ENCODE measurements at places on chromosomes 2 and 18.

GRCh38 chr2:143146815-143147530, 17.8 kb downstream of the ARHGAP15 start:
- no peak for DNase-seq

DNA sequence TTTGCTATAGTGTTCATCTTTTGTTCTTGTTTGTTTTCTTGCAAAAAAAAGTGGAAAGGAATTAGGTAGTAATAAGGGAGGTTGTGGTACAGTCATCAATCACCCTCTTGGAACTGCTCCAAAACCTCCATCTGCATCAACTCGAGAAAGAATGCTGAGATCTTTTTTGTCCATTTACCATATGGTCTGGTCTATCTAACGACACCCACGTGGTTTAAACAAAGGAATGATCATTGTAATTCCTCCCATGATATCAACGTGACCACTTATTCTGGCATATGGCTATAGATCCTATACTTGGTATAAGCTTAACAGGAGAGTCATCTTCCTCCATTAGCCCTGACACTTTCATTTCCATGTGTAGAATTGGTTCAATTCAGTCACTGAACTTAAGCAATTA, 1025.3 kb upstream of the NXPH2 start:
- DNase-seq: no peak

GRCh38 chr18:34799291-34799690, 89.2 kb downstream of the DTNA start:
- no peak for DNase-seq

GRCh38 chr2:29084554-29084953, 10.2 kb upstream of the PCARE start:
- DNase-seq: no peak

- DNase-seq: no peak
Observed at GRCh38 chr2:98479371-98479770, 34.7 kb downstream of the INPP4A start.

DNA sequence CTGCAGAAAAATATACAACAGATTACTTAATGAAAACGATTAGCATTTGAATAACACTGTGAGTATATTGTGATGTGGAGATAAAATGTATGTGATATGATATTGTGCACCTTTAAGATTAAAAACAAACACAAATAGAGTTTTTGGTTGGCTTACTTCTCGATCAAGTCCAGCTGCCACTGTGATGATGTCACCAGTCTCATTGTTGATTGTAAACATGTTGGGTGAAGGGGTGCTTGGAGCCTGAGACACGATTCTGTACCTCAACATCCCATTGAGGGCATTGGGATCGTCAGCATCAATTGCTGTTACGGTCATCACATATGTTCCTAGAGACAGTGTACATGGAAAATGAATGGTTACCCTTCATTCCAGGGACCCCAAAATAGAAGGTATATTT, 174.1 kb downstream of the CDH2 start:
- no peak for DNase-seq

DNA sequence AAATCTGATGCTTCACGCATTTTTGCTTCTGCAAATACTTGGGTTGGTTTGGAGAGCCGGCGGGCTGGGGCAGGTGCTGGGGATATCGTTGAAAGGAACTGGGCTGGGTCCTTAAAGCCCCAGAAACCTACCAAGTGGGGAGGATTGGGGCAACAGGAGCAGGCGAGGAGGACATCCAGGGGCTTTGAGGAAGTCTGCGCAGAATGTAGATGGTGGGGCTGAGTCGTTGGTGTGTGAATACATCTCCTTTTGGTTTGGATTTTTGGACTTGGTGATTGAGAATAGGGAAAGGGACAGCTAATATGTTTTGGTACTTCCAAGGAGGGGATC, 1.1 kb downstream of the DCC start:
- no peak for DNase-seq

GRCh38 chr2:85760371-85760770, 6.6 kb downstream of the ATOH8 start:
- DNase-seq: no peak

- no peak for DNase-seq
Observed at GRCh38 chr2:229410946-229411345, 139.9 kb upstream of the PID1 start.

GRCh38 chr18:63264871-63265270, 54.7 kb downstream of the BCL2 start:
- DNase-seq: no peak

DNA sequence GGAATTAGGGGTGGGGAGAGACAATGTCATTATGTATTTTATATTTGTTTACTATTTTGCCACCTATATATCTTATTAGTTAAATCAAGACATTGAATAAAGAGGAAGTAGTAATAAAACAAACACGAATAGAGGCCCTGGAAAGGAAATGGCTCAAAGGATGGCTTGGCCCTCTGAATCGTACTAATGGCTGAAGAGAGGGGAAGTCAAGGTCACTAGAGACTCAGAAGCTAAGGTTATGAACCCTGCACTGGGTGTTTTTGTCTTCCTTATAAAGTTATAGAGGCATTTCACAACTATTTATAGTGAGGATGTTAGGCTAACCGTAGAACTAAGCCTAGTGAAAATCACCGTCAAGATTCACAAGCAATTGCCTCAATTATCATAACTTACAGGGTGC, 685.9 kb downstream of the ARHGAP15 start:
- no peak for DNase-seq

GRCh38 chr2:157839162-157839801, 36.8 kb downstream of the ACVR1 start:
- DNase-seq: peak; percentile 86

GRCh38 chr2:42784204-42784880, 8.0 kb downstream of the HAAO start:
- DNase-seq: no peak

DNA sequence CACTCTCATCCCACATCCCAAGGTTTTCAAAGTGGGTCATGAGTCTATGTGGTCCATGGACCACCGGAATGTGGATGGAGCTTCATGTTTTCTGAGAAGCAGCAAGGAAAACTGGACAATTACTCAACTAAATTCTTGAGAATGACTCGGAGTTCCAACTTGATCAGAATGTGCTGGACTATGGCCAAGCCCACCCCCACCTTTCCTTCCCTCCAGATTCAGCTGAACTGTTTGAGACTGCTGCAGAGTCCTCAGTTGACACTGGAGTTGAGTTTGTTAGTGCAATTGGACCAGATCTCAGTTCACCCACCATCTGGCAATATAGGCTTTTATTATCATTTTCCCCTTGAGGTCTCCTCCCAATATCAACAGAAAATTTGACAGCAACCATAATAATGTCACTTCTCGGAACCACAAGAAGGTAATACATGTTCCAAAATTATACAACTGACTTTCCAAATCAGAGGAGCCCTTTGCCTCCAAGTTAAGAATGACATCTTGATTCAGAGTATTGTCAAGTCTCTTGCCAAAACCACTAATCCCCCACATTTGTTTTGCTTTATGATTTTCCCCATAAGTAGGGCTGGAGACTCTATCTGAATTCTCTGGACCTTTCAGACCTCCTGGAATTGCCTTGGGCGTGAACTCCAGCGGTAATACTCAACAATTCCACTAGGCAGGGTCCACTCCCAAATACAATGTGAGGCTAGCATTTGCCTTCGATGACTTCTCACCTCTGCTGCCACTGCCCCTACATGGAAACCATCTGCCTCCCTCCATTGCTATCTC, 8.8 kb downstream of the COL4A4 start:
- DNase-seq: no peak

GRCh38 chr2:72923833-72924352, 6.6 kb downstream of the EMX1 start:
- DNase-seq: no peak

DNA sequence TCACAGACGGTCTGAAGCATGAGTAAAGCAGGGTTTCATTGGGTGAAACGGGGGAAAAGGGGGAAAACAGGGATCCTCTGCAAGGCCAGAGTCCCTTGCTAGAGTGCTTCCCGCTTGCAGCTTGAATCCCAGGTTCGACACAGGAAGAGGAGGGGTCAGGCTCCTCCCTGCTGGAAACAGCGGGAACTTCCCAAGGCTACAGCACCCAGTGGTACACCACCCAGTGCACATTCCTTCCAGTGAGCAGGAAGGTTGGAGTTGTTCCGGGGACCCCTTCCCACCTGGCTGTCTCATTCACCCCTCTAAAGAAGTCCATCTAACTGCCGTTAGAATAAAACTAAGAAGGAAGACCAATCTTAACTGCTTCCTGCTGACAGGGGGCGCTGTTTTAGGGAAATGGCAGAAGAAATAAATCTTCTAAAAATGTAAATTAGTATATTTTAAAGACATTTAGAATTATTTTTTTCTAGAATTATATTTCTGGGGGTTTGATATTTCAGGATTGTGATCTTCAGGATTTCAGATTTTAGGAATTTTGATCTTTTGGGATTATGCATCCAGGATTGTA, 230.9 kb downstream of the RBM43 start:
- DNase-seq: no peak

DNA sequence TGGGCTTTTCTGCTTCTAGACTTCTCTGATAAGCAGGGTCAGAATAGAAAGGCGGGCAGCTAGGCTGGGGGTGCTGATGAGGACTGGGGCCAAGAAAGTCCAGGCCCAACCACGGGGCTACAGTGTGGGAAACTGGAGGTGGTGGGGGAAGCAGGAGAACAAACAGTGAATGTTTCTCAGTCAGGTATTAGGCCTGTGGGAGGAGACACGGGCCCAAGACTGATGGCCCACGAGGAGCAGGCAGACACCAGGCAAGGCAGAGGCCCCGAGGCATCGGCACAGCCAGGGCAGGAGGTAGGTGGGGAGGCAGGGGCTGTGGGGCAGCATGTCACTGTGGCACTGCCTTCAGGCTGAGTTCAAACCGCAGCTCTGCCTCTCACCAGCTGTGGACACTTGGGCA, 40.7 kb downstream of the KCNIP3 start:
- DNase-seq: no peak

GRCh38 chr2:3160751-3161330, 216.8 kb downstream of the EIPR1 start:
- no peak for DNase-seq

DNA sequence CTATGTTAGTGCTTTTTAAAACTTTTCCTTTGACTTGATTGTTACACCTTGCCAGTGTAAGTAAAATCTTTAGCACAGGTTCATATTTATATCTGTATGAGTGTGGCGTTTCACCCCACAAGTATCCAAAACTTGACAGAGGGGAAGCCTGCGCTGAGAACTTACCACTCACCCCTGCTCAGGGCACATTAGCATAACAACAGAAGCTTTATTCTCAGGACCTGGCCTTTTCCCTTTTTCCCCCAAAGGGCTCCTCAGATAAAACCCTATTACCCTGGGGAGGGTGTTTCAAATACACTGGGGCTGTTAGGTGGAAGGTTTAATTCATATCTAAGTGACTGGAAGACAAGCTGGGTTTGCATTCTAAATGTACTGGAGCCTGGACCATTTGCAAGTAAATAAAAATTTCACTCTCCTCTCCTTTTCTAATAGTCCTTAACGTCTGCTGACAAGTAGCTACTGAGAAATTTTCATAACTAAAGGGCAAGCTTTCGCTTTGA, 276.6 kb downstream of the RNF152 start:
- DNase-seq: peak; percentile 91

DNA sequence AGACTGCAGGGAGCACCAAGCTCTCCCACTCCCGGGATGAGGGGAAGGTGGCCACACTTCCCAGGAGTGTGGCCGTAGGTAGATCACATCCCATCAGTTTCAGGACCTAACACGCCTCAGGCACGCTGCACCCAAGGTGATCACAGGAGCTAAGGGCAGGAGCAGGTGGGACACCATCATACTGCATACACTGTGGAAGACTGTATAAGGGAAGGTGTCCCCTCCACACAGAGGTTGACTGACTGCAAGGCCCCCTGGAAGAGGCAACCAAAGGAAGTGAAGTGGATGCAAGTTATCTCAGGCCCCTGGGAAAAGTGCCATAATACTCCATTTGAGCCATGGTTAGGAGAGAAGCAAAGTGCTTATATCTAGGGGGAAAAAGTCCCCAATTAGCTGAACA, 351.9 kb upstream of the SMIM21 start:
- no peak for DNase-seq

DNA sequence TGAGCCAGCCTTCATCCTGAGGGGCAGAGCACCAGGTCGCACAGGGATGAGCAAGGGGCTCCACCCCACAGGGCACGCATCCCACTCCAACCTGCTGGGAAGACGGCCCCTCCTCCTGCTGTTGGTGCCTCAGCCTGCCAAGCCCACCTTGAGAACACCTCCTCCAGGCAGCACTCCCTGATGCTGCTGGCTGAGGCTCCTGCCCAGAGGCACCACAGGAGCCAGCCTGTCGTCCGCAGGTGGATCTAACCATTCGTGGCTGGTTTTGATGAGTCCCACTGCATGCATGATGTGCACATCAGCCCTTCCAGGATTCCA, 58.4 kb downstream of the BIN1 start:
- no peak for DNase-seq

DNA sequence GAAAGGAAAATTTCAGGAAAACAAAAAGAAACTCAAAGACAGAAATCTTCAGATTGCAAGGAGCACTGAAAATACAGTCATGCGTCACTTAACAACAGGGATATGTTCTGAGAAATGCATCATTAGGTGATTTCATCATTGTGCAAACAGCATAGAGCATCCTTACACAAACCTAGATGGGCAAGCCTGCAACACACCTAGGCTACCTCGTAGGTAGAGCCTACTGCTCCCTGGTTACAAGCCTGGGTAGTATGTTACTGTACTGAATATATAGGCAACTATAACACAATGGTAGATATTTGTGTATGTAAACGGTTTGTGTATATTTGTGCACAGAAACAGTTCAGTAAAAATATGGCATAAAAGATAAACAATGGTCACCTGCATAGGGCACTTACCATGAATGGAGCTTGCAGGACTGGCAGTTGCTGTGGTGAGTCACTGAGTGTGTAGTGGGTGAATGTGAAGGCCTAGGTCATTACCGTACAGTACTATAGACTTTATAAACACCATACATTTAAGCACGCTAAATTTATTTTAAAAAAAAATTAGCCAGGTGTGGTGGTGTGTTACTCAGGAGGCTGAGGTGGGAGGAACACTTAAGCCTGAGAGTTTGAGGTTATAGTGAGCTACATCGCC, 33.4 kb downstream of the SFXN5 start:
- DNase-seq: no peak

GRCh38 chr2:63035169-63035568, 15.5 kb upstream of the OTX1 start:
- no peak for DNase-seq

GRCh38 chr2:127906206-127906926, 20.6 kb upstream of the AMMECR1L start:
- DNase-seq: no peak

- no peak for DNase-seq
Observed at GRCh38 chr2:201414099-201415023, 36.9 kb downstream of the TRAK2 start.

All from HAP-1 (cell line).